ENCODE measurements at places on chromosomes 12 and 14.

DNA sequence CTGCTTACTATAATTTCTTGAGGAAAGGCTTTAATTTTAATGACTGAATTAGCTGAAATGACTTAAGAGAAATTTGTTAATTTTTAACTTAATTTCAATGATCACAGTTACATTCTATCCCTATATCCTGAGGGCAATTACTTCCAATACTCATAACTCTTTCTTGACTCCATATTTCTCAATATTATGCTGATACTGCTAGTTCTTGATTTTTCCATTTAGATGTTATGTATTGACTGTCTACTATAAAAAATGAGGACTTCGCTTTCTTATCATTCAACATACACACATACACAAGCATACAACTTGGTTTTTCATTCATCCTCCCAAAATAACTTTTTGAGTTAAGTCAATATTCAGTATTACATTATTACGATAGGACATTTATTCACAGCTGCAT lies 176.2 kb downstream of the PHLDA1 start:
- no peak for DNase-seq

- DNase-seq: no peak
Measured at GRCh38 chr14:56846970-56847930, 37.0 kb upstream of the OTX2 start.

GRCh38 chr14:79417961-79418360 lies 793.3 kb downstream of the DIO2 start:
- no peak for DNase-seq

DNA sequence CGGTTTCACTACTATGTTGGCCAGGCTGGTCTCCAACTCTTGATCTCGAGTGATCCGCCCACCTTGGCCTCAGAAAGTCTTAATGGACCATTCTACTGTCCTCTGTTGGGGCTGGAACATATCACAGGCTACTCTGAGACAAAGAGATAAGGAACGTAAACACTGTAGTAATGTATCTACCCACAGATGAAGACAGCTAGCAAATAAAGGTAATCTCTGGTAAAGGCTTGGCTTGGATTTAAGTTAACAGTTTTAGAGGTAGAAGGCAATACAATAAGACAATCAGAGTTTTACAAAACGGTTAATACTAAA lies 44.6 kb upstream of the ISM2 start:
- no peak for DNase-seq

GRCh38 chr12:4380332-4380731 lies 820 bp upstream of the FGF23 start:
- no peak for DNase-seq

GRCh38 chr12:54126029-54126695 lies 62.6 kb downstream of the SMUG1 start:
- DNase-seq: peak; percentile 85

GRCh38 chr14:97456958-97457357 lies 659.8 kb downstream of the VRK1 start:
- no peak for DNase-seq

DNA sequence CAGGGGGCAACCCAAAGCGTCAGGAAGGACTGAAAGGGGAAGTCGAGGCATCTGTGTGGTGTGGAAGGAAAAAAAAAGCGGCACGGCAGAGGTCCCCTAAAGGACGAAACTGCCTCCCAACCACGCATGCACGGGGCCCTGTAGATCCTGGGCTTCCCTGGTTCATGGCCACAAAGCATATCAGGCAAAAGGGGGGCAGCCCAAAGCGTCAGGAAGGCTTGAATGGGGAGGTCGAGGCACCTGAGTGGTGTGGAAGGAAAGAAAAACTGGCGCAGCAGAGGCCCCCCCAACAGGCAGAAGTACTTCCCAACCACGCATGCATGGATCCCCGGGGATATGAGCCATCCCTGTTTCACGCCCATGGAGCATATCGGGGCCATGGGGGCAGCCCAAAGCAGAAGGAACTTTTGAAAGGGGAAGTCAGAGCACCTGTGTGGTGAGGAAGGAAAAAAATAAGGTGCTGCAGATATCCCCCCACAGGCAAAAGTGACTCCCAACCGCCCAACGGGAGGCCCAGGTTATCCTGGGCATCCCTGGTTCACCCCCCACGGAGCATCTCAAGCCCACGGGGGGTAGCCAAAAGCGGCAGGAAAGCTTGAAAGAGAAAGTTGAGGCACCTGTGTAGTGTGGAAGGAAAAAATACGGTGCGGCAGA lies 581.2 kb downstream of the ALG10 start:
- DNase-seq: no peak

- no peak for DNase-seq
Measured at GRCh38 chr12:69984241-69984640, 159.2 kb downstream of the MYRFL start.

GRCh38 chr14:63523735-63524426 lies 19.3 kb downstream of the PPP2R5E start:
- no peak for DNase-seq

DNA sequence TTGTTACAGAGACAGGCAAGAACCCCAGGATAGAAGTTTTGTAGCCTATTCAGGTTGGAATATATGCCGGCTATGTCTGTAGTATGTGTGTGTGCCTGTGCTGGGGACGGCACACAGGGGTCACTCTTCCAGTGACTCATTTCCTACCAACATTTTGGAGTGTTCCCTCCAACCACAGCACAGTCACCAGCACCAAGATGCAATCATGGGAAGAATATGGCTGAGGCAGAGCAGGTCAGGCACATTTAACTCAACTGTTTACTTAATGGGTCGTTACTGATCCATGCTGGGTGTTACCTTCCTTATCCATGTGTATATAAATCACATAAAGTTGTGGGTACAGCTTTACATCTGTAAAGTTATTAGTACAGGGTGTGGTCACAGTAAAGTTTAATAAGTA lies 178.3 kb downstream of the PRKD1 start:
- DNase-seq: no peak

DNA sequence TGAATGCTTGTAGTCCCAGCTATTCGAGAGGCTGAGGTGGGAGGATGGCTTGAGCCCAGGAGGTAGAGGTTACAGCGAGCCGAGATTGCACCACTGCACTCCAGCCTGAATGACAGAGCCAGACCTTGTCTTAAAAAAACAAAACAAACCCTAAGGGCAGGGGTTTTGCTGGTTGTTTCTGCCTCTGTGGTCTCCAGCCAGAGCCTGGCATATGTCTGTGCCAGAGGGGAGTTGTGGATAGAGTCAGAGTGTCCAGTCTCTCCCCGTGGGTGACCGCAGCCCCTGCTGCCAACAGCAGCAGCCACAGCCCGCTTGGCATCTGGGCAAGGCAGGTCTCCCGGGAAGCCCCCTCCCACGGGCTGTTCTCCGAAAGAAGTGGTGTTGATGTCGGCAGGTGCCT lies 37.6 kb downstream of the MVK start:
- no peak for DNase-seq

DNA sequence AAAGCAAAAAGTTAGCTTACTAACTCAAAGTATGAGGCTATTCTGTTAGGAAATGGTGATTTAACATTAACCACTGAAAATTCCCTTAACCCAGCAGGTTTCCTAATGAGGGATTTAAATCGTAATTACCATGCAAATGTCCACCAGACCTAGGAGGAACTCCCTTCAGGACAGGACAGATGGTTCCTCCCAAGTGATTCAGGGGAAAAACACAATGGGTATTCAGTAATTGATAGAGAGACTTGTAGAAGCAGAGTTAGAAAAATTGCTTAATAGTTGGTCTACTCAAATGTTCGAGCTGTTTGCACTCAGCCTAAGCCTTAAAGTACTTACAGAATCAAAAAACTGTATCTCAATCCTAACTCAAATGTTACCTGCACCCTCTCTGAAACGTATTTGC lies 21.6 kb downstream of the RERGL start:
- DNase-seq: no peak

DNA sequence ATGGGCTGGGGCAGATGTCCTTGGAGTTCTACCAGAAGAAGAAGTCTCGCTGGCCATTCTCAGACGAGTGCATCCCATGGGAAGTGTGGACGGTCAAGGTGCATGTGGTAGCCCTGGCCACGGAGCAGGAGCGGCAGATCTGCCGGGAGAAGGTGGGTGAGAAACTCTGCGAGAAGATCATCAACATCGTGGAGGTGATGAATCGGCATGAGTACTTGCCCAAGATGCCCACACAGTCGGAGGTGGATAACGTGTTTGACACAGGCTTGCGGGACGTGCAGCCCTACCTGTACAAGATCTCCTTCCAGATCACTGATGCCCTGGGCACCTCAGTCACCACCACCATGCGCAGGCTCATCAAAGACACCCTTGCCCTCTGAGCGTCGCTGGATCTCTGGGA lies 2.7 kb upstream of the SMIM41 start:
- no peak for DNase-seq

DNA sequence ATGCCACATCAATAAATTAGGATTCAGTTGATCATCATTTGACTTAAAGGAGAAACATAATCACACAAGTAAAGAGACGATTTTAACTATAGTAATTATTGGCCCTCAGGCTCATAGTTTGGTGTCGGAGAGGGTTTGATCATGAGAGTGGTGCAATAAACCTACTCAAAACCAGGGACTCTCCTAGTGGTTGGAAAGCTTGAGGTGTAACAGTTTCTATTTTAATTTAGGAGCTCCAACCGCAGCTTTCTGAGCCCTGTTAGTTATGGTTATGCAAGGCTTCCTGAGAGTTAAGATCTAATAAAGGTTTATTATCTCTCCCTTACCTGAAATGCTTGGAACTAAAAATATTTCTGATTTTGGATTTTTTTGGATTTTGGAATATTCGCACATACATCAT lies 36.4 kb downstream of the TMTC2 start:
- no peak for DNase-seq

DNA sequence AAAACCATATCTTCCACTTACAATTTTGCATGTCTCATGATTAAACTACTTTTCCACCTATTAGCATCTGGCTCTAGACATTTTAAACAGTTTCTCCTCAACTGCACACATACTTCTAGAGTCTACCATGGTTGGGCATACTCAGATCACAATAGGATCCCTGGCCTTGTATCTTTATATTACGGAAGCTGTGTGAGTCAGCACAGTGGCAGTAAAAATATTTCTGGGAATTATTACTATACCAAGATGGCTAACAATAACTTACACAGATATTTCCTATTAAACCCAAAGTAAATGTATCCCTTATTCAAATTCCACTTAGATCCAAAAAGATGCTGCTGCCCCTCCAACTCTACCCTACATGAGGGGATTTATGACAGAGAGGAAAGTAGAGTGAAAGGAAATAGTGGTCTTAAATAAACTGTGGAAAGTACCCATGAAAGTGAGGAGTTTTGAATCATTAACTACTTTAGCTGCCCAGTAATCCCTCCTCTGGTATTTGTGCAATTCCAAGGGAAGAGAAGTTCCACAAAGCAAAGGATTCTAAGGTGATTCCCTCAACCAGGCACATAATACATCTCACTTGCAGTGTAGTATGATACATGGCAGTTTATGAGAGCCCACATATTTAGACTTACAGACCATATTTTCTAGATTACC lies 14.0 kb upstream of the CPSF6 start:
- no peak for DNase-seq

GRCh38 chr12:43945983-43946382 lies 110.1 kb downstream of the TMEM117 start:
- DNase-seq: no peak

DNA sequence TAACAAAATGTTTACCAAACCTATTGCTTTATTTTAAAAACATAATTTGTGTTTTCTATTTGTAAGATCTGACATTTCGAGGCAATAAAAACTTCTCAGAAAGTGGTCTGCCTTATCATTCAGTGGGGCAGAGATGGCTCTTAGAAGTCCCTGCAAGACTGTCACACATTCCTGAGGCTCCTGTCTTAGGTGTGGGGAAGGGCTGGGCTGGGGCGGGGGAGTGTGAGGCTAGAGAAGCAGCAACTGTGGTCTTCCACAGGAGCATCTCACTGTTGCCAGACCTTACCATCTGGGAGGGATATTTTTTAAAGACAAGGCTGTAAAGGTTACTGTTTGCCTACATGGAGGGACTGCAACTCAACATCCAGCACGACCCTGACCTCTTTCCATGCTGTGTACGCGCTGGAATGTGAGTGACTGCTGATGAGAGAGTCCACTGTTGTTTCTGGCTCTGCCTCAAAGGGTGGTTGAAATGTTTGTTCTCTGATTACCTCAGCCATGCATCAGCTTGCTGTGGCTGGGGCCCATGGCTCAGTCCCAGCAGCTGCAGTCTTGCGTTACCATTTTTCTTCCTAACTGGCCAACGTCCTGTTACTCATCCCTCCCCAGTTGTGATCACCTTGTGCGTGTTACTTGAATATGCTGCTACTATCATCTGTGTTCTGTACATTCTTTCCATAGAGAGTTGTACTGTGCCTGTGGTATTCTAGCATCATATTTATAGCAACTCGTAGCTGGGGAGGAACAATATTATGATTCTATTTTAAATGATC lies 12.4 kb downstream of the ERG28 start:
- DNase-seq: no peak

DNA sequence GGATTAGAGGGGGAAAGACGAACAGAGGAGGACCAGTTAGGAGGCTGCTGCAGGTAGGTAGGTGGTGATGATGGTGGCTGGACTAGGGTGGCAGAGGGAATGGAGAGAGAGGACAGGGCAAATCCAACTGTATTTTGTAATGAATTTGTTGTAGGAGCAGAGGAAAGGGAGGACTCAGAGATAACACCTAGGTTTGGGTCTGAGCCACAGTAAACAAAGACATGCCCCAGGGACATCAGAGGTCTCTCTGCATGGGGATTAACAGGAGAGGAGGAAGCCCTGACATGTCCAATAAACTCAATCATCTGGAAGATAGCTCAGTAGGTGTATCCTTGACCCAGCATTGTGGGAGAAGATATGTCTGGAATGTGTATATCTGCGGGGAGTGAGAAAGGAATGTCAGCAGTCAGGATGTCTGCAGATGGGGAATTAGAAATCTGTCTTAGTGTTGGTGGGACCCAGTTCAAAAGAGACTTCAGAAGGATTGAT lies 4.7 kb upstream of the SLC48A1 start:
- no peak for DNase-seq

DNA sequence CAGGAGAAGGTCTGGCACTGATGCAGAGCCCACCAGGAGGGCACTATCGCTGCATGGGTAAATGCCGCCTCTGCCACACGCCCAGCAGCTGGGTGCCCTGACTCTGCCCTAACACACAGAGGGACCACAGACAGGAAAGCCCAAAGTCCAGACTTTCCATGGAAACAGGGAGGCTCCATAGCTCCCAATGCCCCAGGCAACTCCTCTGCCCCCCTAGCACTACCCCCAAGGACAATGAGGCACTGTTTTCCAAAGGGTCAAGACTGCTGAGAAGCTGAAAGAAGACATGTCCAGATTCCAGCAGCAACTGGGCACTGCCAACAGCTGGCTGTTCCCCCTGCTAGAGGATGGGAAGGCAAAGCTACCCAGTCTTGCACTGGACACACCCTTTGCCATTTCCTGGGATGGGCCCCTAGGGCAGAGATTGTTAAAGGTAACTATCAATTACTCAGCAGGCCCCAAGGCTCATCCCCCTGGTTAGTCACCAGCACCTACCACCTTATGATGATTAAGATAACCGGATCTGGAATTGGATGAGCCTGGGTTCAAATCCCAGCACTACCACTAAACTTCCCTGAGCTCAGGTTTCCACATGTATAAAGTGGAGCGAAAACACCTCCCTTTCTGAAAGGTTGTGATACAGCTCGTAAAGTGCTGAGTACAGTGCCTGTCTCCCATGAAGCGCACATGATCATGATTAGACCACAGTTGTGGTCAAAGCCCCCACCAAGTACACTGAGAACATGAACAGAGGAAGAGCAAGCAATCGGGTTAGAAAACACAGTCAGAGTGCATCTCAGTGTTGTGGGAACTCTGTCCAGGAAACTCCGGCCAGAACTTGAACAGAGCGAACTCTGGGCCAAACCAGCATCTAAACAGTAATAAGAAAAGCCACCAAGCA lies 3.3 kb downstream of the PXN start:
- DNase-seq: peak; percentile 81

Data from spinal cord (tissue), 10 donors.